ENCODE measurements at places on chromosomes 2 and 18.
A peak's percentile ranks its signal among the peaks of the same experiment; 100 is the strongest.

- DNase-seq = no peak
Measured at GRCh38 chr2:61811821-61812220, 42.0 kb downstream of the FAM161A start.

DNA sequence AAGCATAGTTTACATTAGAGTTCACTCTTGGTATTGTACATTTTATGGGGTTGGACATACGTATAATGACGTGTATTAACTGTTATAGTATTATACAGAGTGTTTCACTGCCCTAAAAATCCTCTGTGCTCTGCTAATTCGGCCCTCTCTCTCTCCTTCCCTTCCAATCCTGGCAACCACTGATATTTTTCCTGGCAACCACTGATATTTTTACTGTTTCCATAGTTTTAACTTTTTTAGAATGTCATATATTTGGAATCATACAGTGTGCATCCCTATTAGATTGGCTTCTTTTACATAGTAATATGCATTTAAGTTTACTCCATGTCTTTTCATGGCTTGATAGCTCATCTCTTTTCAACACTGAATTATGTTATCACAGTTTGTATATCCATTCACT is 526.7 kb downstream of the RIT2 start:
- DNase-seq = no peak

GRCh38 chr18:73948497-73948896 is 199.1 kb downstream of the FBXO15 start:
- no peak for DNase-seq

GRCh38 chr18:13266218-13267100 is 47.9 kb downstream of the LDLRAD4 start:
- DNase-seq = no peak

DNA sequence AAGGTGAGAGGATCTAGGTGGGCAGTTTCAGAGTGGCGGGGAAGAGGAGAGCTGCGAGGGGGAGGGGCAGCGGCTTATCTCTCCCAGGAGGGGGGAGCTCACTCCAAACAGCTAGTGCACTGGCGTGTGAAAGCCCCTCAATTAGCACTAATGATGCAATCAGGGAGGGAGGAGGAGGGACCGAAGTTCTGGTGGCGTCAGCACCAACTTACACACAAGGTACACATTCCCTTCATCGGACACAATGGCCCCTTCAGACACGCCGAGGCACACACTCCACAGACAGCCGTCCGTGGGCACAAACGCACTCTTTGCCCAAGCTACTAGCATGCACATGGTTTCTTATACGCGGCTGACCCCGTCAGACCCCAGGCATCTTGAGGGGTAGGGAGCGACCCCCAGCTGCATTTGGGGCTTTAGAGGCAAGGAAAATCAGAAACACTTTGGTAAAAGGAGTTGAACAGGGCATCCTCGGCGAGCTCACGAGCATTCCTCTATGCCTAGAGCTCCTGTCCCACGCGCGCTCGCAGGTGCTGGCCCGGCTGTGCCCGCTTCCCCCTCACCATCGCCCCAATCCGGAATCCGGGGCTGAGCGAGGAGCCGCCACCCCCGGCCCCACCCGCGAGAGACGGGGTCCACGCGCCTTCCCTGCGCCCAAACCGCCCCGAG is 868 bp upstream of the PKDCC start:
- DNase-seq = peak; percentile 49

- DNase-seq = no peak
Measured at GRCh38 chr2:9832586-9832985, 10.7 kb upstream of the TAF1B start.

DNA sequence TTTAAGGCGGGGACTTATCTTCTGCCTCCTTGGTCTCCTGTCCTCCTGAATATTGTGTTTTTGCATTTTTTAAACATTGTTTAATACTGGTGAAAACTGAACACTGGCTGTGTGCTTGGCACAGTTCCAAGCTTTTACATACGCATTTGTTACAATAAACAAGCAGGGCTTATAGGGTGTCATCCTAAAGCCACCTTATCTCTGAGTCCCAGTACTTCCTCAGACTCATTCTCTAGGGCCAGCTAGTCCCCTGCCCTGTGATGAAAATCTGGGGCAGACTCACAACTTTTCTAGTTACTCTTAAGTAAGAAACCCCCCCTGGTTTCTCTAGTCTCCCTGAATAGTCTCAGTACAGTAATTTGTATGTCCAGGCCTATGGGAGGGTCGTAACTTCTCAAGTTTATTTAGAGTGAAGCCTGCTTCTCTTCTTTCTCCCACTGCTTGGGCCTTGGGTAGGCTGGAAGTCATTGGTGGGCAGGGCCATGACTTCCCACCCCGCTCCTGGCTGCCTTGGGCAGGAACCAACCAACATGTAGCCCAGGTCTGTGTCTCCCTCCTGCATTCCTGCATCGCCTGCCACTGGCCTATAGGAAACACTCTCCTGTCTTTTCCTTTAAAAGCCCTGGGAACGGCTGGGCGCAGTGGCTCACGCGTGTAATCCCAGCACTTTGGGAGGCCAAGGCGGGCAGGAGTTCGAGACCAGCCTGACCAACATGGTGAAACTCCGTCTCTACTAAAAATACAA is 7.7 kb upstream of the KCNE4 start:
- DNase-seq = peak; percentile 5

GRCh38 chr2:159449504-159450124 is 163.1 kb upstream of the WDSUB1 start:
- no peak for DNase-seq

- DNase-seq = no peak
Measured at GRCh38 chr2:173979751-173980351, 14.7 kb upstream of the SP3 start.

- no peak for DNase-seq
Measured at GRCh38 chr2:128750328-128751165, 431.9 kb upstream of the HS6ST1 start.

DNA sequence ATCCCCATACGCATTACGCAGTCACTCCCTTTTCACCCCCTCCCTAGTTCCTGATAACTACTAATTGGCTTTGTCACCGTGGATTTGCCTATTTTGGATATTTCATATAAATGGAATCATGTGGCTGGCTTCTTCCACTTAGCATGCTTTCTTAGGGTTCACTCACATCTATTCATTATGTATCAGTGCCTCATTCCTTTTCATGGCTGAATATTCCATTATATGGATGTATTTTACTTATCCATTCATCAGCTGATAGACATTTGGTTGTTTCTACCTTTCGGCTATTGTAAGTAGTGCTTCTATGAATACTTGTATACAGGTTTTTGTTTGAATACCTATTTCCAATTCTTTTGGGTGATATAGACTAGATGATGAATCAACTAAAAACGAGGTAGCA is 4.9 kb downstream of the ATP5MC3 start:
- DNase-seq = no peak

DNA sequence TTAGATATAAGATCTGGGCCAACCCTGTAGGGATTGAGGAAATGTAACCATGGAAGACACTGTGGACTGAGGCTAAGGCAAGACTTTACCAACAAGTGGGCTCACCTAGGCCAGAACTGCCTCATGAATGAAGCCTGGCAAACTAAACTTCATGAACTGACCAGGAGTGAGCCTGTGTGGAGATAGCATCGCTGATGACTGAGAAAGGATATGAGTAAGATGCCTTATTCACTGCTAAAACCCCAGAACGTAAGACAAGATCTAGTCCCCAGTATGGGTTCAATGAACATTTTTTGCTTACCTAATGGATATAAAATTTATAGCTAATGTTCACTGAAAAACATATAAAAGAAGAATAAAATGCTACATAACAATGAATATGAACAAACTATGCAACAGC is 399.8 kb downstream of the SATB2 start:
- no peak for DNase-seq

GRCh38 chr2:111194835-111195621 is 74.3 kb downstream of the BCL2L11 start:
- DNase-seq = peak; percentile 19

DNA sequence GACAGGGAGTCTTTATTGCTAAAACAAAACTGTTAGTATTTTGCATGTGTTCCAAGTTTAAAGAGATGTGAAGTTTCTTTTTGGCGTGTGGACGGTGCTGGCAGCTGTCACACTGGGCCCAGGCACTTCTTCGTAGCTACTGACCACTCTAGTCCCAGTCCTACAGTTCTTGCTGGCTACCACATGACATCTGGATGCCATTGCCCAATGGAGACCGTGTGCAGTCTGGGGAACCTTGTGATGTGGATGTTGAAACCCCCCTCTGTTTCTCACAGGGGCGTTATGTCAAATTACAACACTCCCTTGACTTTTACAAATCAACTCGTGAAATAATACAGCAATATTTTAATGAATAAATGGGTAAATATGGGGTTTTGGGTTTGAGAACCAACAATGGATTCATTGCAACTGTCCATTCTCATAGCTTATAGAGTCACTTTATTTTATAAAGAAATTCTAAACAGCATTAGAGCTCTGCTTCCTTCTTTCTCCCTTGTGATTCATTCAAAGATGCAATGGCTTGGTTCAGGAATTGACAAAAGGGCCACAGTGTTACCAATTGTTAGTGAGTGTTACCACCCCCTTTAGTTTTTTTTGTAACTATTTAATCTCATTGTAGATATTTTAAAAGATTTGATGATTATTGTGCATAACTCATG is 1.2 kb downstream of the GPD2 start:
- DNase-seq = no peak

DNA sequence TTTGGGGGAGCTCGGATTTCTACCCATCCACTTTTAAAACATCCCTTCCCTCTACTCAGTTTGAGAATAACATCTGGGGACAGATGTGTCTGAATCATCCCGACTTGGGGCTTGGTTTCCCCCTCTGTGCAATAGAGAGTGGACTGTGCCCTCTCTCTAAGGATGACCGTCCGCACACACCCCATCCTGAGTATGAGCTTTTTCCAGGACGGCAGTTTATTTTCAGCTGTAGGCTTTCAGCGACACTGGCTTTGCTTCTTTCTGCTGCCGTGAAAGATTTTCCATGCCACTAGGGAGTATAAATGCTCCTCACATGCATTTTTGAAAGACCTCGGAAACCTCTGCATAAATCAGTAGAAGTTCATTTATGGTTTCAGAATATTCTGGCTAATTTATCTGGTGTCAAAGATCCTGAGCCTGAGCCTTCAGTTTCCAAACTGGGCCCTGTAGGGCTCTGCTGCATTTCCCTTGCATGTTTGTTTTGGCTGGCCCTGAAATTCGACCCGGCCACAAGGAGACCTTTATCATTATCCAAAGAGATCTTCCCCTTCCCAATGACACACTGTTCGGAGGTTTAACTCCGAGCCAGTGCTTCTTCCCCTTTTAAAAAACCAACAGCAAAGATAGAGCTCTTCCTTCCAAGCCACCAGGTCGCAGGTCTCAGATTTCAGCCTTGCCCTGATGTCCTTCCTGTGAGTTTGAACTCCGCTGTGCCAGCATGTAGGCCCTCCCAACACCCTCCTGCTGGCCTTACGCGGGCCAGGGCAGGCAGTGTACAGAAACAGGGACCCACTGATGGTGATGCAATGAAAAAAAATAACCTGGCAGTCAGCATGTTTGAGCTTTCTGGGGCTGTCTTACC is 53.3 kb downstream of the FECH start:
- DNase-seq = no peak
